ENCODE measurements at places on chromosomes 2 and 18.

- H3K27me3 ChIP-seq = no peaks in the 10 kb centered on the region
- no peak overlapping the region for H3K27ac ChIP-seq
- H3K36me3 ChIP-seq = no peaks in the 10 kb centered on the region
- DNase-seq = no peak
Observed at GRCh38 chr2:204687776-204688175, 142.5 kb downstream of the PARD3B start.

- H3K27me3 ChIP-seq = no peaks in the 10 kb centered on the region
- H3K27ac ChIP-seq = no peak overlapping the region
Observed at GRCh38 chr2:224217962-224218347, 178.9 kb upstream of the SERPINE2 start.

GRCh38 chr2:120832296-120833070, 96.8 kb downstream of the GLI2 start:
- no peak overlapping the region for H3K4me3 ChIP-seq
- H3K27me3 ChIP-seq = no peaks in the 10 kb centered on the region
- no peak overlapping the region for H3K27ac ChIP-seq
- no peak for DNase-seq

- H3K36me3 ChIP-seq = no peaks in the 10 kb centered on the region
- no peak overlapping the region for H3K4me3 ChIP-seq
- no peaks in the 10 kb centered on the region for H3K27me3 ChIP-seq
- H3K27ac ChIP-seq = no peak overlapping the region
- H3K4me1 ChIP-seq = no peaks in the 10 kb centered on the region
Observed at GRCh38 chr2:236317938-236318396, 53.8 kb upstream of the ASB18 start.
